ENCODE measurements at places on chromosomes 6 and 20.
A peak's percentile ranks its signal among the peaks of the same experiment; 100 is the strongest.

DNA sequence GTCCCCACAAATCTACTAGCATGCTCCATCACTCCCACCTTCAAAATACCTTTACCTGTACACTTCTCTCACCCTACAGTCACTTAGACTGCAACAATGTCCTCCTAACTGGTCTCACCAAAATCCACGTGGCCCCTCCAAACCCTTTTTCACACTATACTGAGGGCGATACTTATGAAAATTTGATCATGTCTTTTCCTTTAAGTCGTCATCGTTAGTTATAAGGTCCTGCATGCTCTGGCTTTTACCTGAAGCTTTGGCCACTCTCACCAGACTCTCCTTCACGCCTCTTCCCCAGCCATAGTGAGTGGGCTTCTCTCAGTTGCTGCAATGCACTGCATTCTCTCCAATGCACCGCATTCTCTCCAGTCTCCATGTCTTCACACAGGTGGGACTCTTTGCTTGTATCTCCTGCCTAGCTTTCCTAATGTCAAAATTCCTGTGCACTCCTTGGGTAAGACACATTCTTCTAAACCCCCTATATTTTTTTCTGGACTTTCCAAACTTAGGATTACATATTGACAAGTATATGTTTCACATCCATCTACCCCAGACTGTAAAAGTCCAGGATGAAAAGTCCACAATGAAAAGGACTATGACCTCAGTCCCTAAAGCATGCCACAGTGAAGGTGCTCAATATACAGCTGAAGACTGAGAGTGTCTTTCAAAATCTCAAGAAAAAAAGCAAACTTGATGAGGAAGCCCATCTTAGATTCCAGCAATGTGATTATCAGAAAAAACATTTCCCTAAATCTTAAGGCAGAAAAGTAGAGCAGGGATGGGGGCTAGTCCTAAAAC lies 24.7 kb downstream of the PTPRK start:
- DNase-seq, result no peak

- no peak for DNase-seq
These were observed 28.8 kb upstream of the IL17A start for GRCh38 chr6:52157301-52157941.

DNA sequence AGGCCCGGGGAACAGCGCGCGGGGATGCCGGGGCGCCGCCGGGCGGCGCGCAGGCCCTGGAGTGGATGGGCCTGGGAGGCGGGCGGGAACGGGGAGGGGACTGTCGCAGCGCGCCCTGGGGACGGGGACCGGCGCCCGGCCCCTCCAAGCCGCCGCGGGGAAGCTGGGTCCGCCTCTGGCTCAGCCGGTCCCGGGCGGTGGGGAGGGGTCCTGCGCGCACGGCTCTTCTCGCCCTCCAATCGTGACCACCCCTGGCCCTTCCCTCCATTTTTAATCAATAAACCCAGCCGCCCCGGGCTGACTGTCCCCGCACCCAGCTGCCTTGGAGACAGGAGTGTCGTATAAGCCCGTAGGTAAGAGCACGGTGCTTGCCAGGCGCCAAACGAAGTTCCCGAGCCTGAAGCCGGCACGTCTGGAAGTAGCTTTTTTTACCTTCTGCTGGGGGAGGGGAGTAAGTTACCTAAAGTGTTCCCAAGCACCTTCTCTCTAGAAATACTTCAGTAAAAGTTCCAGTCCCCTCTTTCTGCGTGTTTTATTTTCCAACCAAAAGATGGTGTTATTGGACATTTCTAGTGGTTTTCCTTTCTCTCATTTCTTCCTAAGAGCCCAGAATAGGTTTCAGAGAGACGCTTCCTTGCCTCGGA lies 780 bp upstream of the TAF4 start:
- peak; percentile 26 for DNase-seq

DNA sequence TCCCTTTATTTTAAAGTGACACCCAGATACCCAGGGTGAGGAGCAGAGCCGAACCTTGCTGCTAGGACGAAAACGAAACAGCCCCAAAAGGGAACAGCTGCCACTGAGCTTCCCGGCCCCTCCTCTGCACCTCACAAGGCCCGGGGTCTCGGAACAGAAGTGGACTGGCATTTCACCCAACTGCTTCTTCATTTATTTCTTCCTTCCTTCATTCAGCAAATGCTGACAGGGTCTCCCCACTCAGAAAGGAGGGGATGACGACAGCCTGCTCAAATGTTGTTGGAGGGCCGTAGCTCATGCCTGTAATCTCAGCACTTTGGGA lies 220.3 kb downstream of the PREX1 start:
- no peak for DNase-seq

DNA sequence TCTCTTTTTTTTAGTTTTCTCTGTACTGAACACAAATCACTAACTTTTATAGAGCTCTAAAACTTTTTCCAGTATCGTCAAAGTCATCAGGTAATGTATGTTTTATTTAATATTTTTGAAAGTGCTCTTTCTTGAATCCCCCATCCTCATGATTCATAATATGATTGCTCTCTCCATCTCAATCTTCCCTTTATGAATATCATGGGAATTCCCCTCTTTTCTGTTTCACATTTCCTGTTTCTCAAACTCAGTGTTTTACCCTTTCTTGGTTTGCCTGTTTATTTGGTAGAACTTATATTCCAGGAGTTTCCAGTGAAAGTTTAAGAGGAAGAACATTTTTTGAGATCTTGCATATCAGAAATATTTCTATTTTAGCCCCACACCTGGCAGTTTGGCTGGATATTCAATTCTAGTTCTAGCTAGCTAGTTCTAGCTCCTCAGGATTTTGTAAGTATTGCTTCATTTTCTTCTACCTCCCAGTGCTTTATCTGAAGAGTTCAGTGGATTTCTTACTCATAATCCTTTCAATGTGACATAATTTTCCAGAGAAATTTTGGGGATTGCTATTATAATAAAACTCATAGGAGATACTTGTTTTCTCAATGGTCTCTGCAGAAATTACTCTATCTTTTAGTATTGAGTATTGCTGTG lies 6.1 kb upstream of the C6orf58 start:
- no peak for DNase-seq

DNA sequence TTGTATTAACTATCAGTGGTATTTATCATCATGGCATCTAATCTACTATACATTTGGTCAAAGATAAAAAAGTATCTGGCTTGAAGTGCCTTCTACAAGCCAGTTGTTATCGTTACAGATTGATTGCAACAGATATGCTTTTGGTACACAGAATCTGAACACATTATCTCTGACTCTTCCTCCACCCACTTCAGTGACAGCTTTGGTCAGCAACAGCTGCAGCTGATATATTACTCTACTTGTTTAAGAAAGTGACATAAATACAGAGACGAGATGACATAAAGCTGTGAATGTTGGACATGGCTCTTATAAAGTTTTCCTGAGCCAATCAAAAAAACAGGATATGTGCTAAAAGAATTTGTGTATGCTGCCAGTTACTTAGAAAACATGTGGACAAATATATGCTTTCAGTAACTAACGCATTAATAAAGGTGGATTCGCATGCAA lies 77.6 kb downstream of the HIVEP2 start:
- DNase-seq, result no peak

GRCh38 chr6:137827977-137828810 lies 38.9 kb upstream of the TNFAIP3 start:
- no peak for DNase-seq

DNA sequence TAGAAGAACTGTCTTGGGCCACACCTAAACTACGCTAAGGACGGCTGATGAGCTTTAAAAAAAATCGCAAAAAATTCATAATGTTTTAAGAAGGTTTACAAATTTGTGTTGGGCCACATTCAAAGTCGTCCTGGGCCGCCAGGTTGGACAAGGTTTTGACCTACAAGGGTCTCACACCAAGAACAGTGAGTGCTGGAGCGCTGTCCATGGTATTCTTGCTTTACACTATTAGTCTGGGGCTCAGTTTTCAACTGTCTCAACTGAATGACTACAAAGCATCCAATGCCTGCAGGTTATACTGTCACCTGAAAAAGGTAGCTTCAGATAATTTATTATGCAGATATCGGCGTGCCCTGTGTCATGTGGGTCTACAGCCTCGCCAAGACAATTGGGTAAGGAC lies 3.7 kb upstream of the FAXC start:
- no peak for DNase-seq

- DNase-seq, result peak; percentile 12
These were observed 369 bp downstream of the SLC4A11 start for GRCh38 chr20:3238616-3239025.

- no peak for DNase-seq
These were observed 160.2 kb downstream of the SYCP2 start for GRCh38 chr20:59772931-59773913.

DNA sequence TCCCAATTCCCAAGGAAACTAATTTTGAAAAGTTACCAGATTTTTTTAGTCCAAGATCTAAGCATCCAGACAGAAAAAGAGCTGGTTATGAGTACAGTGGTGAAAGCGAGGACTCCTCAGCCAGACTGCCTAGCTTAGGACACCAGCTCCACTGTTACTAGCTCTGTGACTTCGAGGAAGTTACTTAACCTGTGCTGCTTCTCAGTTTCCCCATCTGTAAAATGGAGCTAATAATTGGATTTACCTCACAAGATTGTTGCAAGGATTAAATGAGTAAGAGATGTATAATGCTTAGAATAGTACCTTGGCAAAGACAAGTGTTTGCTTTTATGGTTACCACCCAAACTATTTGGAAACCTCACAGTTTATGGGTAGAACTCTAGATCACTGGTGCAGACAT lies 1.1 kb downstream of the NT5DC1 start:
- no peak for DNase-seq

- no peak for DNase-seq
These were observed 12.6 kb downstream of the TINAG start for GRCh38 chr6:54320871-54321270.

- no peak for DNase-seq
These were observed 17.8 kb upstream of the HLA-DRB1 start for GRCh38 chr6:32607263-32607987.

- no peak for DNase-seq
These were observed 106.9 kb downstream of the TRDN start for GRCh38 chr6:123529843-123530242.

- DNase-seq, result no peak
These were observed 5.6 kb upstream of the STX16 start for GRCh38 chr20:58645412-58645968.

DNA sequence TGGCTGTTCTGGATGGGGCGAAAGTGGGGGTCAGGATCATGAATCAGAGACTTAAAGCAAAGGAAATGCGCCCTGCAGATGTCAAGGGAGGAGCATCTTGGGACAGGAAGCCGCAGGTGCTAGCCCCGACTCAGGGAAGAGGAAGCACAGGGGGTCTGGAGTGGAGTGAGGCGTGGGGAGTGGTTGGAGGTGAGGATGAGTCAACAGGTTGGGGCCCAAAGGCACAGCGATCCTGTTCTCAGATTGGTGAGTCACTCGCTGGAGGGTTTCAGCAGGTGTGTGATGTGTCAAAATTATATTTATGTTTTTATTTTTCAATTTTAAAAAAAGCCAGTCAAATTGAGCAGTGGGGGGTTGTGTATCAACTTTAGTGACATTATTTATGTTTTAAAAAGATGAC lies 19.0 kb downstream of the PACSIN1 start:
- peak; percentile 77 for DNase-seq

- no peak for DNase-seq
These were observed 315.9 kb downstream of the TFAP2A start for GRCh38 chr6:10098756-10099528.

DNA sequence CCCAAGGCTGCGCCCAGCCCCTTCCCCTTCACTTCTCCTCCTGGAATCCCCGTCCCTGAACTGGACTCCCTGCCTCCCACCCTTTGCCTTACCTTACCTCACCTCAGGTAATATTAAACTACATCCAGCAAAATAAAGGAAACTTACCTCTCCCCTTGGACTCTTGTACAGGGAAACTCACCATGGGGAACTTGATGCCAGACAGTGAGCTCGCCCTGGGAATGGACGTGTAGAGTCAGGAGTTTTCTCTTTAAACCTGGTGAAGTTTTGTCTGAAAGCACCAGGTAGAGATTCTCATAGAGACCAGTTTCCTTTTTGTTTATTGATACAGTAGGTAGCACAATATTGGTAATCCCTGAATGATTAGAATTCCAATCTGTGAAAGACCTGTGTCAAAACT lies 544 bp upstream of the HLA-C start:
- DNase-seq, result no peak

GRCh38 chr20:60116128-60116909 lies 158.1 kb downstream of the CDH26 start:
- no peak for DNase-seq

DNA sequence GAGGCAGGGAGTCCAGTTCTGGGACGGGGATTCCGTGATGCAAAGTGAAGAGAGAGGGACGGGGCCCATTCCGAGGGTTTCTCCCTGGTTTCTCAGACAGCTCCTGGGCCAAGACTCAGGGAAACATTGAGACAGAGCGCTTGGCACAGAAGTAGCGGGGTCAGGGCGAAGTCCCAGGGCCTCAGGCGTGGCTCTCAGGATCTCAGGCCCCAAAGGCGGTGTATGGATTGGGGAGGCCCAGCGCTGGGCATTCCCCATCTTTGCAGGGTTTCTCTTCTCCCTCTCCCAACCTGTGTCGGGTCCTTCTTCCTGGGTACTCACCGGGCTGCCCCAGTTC lies 35.9 kb upstream of the HLA-G start:
- no peak for DNase-seq

DNA sequence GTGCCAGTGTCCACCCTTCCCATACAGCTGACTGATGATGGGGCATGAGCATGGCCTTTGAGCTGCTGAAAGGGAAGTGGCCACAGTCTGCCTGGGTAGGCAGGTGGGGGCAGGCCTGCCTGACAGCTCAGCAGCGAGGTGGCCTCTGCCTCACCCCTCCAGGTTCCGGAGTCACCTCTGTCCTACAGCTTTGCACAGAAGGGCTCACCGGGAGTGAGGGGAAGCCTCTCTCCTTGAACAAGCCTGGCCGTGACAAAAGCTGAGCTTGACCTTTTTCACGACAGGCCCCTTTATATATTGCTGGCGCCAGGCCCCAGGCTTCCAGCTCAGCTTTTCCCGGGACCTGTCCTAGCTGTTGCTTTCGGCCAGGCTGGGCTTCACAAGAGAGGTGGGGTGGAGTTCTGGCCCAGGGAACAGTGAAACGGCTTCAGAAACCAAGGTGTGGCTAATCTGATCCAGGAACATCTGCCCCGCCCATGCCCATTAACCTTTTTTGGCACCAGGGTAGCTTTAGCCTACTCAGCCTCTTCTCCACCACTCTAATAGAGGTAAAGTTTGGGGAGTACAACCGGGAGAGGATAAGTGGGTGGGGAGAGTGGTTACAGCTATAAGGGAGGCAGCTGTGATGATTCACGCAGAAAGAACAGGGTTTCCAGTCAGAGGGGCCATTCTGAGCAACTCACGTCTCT lies 42.9 kb downstream of the C6orf132 start:
- no peak for DNase-seq

All from CD4-positive, alpha-beta T cell treated with Interleukin-6 at 100 ng/mL for 8 hours (primary cell).